ENCODE measurements at places on chromosomes 3 and 15.

- no peak for DNase-seq
Measured at GRCh38 chr15:61115241-61115640, 113.9 kb downstream of the RORA start.

GRCh38 chr15:79172801-79173460, 82.4 kb upstream of the RASGRF1 start:
- DNase-seq: no peak

- no peak for DNase-seq
Measured at GRCh38 chr3:147404800-147405230, 1.5 kb downstream of the ZIC4 start.

DNA sequence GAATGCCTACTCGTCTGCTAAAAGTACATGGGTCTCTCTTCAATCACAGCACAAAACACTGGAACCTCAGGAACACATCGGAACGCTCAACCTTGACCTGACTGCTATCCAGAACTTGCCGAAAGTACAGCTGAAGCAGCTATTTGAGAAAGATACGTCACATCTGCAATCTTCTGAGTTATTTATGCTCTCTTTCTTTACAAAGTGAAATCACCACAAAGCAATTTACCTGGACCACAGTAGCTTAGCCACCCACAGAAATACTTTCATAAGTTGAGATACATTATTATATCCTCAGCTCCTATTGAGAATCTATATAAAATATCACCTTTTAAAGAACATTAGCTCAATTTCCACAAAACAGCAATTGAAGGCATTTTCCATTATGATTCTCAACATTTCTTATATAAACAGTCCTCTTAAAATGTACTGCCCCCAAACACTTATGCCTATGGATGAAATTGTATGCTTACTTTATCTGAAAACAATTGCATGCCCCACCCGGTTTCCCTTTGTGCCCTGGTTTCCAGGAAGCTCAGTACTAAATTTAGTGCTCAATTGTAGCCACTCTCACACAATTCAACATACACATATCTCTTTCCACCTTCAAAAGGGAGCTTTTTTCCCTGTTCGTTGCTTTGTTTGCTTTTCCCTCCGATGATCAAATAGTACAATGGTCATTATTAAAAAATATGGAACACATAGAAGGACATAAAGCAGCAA, 31.8 kb downstream of the HEG1 start:
- DNase-seq: no peak

GRCh38 chr3:124483915-124484470, 246.3 kb upstream of the UMPS start:
- no peak for DNase-seq

DNA sequence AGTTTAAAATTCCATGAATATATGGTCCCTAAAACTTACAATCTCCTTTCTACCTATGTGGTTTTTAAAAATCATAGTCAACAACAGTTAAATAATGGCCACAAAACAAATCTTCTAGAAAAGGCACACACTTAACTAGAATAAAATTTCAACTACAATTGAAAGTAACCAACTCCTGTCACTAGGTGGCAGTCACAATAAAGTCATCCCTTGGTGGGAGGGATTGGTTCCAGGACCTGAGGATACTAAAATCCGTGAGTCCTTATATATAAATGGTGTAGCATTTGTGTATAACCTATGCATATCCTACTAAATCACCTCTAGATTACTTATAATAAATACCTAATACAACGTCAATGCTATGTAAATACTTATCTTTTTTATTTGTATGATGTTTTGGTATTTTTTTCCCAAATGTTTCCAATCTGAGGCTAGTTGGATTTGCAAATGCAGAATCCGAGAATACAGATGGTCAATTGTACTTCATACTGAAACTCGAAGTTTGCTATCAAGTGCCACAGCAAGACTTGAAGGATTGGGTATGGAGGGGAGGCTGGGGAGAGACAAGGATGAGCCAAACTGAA, 172.6 kb downstream of the FMN1 start:
- DNase-seq: no peak

GRCh38 chr3:8549354-8549753, 47.7 kb downstream of the LMCD1 start:
- no peak for DNase-seq

GRCh38 chr3:10524799-10525301, 19.5 kb upstream of the ATP2B2 start:
- DNase-seq: no peak

- DNase-seq: no peak
Measured at GRCh38 chr3:128933213-128933921, 53.9 kb downstream of the ACAD9 start.

- no peak for DNase-seq
Measured at GRCh38 chr3:25686766-25687165, 22.1 kb upstream of the TOP2B start.

- no peak for DNase-seq
Measured at GRCh38 chr3:75631541-75631940, 32.6 kb upstream of the FRG2C start.

- DNase-seq: no peak
Measured at GRCh38 chr3:55622116-55622515, 135.0 kb upstream of the WNT5A start.

- DNase-seq: no peak
Measured at GRCh38 chr3:31106912-31107311, 212.5 kb upstream of the GADL1 start.
